Activated B cell treated with CpG ODN at 0.5 μM for 24 hours (primary cell): ENCODE measurements at places on chromosomes 6 and 20.

GRCh38 chr20:24895431-24895830, 53.6 kb upstream of the CST7 start:
- DNase-seq, result no peak

- DNase-seq, result no peak
These were observed 265.1 kb upstream of the PRDM1 start for GRCh38 chr6:105821027-105821426.

DNA sequence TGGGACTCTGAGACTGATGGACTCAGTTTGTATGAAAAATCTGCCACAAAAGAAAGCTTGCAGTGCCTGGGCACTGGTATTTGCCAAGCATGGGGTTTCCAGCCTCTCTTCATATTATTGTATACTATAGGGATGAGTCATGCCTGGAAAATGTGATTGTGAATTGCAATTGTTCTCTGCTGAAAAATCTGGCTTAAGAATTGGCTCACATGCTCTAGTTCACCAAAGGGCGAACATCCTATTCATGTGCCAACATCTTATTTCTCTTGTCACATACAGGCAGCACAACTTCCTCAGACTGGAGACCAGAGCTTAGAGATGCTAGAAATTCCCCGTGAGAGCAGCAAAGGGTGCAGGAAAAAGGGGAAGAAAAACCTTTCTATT, 103.6 kb upstream of the KCNK16 start:
- DNase-seq, result no peak

DNA sequence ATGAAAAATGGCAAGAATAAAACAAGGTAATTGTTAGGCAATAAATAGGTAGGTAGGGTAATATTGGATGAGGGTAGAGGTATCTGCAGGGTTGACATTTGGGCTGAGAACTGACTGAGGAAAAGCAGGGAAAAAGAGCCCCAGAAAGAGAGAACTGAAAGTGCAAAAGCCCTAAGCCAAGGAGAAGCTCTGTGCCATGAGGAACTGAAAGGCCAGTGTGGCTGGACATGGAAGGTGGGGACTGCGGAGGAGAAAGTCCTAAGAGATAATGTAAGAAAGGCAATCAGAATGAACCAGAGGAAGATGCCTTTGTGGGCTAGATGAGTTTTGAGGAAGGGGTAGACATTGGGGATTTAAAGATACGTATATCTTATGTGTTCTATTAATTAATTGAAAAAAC, 9.9 kb upstream of the HIVEP2 start:
- no peak for DNase-seq

DNA sequence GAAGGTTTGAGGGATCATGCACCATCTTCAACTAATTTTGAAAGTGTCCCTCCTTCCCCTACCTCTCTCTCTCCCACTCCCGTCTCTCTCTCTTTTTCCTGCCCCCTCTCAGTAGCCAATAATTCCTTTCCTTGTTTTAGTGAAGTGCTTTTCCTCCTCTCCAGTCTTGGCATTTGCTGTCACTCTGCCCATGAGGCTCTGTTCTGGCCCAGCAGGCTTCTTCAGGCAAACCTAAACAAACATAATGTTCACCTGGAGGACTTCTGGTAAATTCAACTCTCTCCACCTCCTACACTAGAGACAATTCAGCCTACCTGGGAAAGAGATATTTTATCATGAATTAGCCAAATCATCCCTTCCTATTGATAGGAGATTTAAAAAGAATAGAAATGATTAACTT, 320.4 kb upstream of the RNF24 start:
- DNase-seq, result no peak

GRCh38 chr20:34979366-34980153, 23.9 kb downstream of the MYH7B start:
- DNase-seq, result no peak

DNA sequence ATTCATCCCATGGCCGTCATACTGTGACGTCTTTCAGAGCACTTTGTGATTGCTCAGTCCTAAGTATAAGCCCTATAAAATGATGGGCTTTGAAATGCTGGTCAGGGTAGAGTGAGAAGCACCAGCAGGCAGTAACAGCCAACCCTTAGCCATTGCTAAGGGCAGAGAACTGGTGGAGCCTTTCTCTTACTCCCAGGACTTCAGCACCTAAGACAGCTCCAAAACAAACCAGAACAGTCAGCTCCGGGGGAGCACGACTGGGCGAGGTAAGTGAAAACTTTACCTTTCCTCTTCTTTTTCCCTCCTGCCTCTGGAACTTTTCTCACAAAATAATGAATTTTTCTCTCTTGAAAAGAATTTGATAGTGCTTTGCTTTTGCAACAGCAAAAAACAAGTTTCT, at the start of gene VIP:
TSS of gene VIP (plus strand) at position 104 of the 400 bp plus-strand sequence. CDS start 1,381 bp downstream, outside the sequence.
- DNase-seq, result no peak

- DNase-seq, result no peak
These were observed 758.9 kb upstream of the MMS22L start for GRCh38 chr6:98041921-98042320.

GRCh38 chr20:35854713-35855348, 83.0 kb downstream of the PHF20 start:
- DNase-seq, result no peak

DNA sequence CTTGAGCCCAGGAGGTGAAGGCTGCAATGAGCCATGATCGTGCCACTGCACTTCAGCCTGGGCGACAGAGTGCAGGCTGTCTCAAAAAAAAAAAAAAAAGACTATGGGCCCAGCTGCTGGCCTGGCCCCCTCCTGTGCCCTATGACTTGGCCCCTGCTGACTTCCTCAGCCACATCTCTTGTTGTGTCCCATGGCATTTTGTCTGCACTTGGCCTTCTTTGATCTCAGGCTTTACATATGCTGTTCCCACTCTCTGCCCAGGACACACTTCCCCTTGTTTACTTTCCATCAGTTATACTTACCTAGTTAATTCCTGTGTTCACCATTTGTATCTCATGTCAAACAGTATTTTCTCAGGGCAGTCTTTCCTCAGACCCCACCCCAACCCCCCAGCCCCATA, 44.5 kb downstream of the RPRD1B start:
- DNase-seq, result no peak
